Stimulated activated CD8-positive, alpha-beta memory T cell treated with anti-CD3 and anti-CD28 coated beads, Interleukin-7, amount 100 ng/mL, for 24 hours (primary cell): ENCODE measurements at places on chromosomes 5 and 9.

DNA sequence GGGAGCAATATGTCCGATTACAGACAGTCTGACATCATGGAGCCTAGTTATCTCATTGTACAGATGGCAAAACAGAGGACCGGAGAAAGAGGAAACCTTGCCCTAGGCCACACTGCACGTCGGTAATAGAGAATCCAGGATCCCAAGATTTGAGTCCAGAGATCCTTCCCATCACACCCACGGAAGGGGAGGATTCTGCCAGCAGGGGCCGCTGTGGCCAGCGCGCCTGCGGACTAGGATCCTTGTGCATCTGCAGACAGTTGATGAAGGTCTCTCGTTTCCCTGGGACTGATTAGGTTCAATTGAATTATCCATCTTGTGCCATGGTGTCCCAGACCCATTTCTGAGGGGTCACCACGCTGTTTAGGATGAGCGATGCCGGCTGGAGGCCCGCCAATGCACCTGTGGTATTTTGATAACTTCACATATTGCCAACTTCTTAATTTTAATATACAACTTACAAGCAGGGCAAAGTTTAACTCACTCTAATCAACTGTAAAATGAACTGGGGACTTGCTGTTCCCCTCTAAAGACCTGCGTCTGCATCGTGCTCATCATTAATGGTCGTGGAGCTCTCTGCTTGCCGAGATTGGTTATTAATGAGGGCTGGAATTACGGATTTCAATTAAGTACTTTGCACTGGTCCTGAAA, 592.7 kb upstream of the BRINP1 start:
- no peak for DNase-seq

DNA sequence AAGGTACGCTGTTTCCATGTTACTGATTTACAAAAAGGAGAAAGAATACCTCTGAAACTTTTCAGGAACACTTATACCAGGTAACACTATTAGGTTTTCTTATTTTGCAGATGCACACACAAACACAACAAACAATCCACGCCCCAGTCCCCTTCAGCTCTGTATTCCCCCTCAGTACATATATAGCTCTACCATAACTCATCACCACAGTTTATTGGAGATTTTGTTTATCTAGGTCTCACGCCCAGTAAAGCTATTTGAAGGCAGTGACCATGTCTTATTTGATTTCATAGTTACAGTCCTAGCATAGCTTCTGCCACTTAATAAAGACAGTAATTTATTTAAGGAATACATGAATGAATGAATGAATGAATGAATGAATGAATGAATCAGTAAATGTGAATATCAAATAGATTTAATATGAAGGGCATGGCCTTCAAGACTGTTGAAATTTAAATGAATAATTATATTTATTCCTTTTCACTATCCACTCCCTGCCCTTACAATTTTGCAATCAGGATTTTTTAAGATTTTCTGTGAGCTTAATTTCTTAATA, 32.9 kb downstream of the INVS start:
- DNase-seq = no peak

DNA sequence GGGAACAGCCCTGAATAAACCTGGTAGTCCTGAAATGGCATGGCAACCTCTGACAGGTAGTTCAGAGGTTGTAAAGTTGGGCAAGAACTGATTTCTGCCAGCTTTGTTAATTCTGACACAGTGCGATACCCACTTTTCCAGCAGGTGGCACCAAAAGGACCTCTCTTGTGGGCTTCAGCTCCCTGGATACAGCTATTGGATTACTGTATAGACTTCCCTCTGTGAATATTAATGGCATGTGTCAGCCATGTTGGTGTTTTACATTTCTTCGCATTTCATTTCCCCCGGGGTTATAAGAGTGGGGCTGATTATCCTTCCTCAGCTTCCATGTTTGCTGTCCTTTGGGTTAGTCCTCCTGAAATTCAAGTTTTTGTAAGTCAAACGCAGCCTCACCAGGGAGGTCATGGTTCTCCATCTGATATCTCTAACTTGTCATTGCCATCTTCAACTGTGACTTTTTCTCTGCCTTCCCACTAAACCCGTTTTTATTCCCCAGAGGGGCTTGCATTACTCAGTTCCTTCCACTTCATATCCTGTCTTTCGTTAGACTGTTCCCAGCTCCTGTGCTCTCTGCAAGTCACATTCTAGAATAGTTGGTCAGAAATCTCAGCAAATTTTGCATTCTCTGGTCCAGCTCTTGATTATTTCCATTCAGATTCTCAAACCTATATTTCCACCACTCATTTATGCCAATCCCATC, 135.6 kb downstream of the LIFR start:
- DNase-seq = no peak

DNA sequence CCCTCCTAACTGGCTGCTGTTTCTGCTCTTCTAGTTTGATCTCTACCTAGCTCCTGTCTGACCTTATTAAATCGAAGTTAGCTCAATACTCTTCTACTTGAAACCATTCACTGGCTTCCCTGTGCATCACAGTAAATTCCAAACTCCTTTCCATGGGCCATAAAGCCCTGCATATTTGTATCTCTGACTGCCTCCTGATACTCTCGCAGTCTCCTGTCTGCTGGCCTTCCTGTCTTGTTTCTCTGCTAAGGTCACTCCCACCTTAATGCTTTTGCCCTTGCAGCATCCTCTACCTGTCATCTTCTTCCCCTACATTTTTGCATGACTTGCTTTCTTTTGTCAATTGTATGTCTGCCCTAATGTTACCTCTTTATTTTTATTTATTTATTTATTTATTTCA, 44.8 kb downstream of the SNCAIP start:
- DNase-seq = no peak

DNA sequence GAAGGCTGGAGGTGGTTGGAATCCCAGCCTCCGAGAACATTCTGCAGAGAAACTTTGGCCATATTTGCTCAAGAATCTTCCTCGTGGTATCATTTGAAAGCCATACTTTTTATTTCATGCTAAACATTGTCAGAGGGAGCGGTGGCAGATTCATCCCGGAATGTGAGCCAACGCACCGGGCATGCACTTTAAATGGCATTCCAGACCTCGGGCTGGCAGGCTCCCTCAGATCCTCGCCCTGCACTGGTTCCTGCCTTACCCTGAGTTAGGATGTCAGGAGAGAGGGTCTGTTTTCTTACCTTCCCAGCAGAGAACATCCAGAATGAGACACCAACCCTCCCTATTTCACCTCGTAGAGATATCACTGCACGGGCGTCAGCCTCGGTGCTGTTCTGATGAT, 33.8 kb downstream of the GDNF start:
- DNase-seq = no peak

- no peak for DNase-seq
Observed at GRCh38 chr9:99475401-99476065, 253.5 kb downstream of the SEC61B start.

DNA sequence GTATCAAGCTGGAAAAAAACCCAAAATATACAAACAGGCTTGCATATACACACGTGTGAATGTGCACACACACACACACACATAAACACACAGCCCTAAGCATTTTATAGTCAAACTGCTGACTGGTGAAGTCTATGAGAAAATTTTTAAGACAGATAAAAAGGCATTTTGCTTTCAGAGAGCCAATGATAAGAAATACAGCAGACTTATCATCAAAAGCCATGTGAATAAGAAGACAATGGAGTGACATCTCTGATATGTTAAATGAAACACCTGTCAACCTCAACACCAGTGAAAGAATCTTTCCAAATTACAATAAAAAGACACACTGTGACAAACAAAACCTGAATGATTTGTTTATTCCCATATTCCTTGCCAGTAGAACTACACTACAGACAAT, 233.3 kb downstream of the CDH9 start:
- no peak for DNase-seq

GRCh38 chr9:31604531-31604930, 779.9 kb upstream of the ACO1 start:
- no peak for DNase-seq

DNA sequence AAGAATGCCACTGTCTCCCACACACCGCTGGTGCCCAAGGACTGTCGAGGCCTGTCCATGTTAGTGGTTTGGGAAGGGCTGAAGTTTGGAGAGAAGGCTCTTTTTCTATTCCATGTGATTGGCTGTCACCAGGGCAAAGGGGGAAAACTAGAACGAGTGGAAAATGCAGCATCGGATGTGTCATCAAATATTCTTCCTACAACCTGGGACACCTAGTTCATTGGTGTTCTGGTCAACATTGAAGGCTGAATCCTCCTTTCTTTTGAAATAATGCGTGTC, 53.2 kb downstream of the PIK3R1 start:
- DNase-seq = no peak

GRCh38 chr9:12813960-12814876, 39.4 kb downstream of the LURAP1L start:
- no peak for DNase-seq

GRCh38 chr5:63155310-63155631, 576.7 kb downstream of the LRRC70 start:
- DNase-seq = no peak

DNA sequence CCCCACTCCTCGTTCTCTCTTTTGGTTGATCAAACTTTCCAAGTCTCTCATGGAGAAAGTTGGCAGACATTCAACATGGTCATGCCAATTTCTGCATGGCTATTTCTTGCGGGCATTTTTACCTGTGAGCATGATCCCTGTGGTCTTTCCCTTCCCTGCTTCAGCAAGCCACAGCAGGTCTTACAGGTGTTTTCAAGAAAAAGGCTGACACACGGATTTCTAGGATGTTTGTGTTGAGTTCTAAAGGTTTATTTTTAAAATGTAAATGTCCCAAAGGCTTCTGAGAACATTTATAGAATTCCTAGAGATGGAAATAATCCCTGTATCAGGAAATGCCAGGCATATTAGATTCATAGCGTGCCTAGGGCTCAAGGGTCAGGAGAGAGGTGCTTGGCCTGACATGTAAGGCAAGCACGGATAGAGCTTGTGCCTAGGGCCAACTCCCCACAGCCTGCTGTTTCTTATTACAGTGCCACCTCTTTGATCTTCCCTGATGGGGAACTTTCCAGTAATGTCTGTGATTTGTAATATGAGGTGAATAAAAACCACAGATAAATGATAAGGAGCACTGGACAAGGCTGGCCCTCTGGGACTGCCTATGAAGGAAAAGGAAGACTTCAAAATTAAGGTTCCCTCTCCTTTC, 79.8 kb downstream of the MUSK start:
- DNase-seq = no peak

- peak; percentile 20 for DNase-seq
Observed at GRCh38 chr9:84261070-84261746, 79.3 kb downstream of the SLC28A3 start.

- DNase-seq = no peak
Observed at GRCh38 chr9:21744841-21745240, 57.6 kb upstream of the MTAP start.

- no peak for DNase-seq
Observed at GRCh38 chr5:1827886-1828397, 26.7 kb downstream of the NDUFS6 start.

DNA sequence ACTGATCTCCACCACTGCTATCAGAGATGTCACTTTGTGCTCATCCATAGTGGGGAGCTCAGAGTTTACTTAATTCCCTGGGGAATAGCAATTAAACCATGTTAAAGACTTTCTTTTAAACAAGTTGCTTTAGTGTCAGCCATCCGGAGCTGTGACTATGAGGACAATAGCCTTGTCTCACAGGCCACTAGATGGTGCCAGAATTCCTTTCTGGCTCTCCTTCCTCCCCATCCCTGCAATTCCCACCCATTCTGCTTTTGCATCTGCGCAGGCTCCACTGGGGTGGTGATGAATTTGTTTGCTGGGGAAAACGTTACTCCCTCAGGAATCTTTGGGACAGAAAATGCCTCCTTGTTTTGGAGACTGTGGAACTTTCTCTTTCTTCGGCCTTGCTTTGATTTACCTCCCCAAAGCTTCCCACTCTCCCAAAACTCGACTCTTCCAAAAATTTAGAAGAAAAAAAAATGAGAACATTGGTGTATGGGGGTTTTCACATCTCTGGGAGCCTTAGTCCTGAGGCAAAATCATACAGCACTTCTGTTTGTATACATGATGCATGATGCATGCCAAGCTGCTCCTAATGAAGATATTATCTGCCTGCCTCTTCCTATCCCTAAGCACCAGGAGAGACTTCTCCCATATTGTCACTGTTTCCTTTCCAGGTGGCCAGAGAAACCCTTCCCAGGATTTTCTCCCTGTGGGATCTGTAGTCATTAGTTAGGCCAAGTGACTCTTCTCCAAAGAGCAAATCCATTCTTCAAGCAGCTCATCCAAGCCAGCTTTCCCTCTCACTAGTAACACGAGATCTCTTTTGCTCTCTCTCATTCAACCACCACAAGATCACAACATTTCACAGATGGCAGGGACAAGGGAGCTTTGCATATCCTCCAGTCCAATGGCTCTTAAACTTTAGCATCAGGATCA, 466.1 kb downstream of the TLR4 start:
- no peak for DNase-seq

GRCh38 chr9:109027176-109027575, 13.9 kb upstream of the CTNNAL1 start:
- DNase-seq = no peak

GRCh38 chr5:5584236-5584745, 161.8 kb downstream of the ICE1 start:
- no peak for DNase-seq

DNA sequence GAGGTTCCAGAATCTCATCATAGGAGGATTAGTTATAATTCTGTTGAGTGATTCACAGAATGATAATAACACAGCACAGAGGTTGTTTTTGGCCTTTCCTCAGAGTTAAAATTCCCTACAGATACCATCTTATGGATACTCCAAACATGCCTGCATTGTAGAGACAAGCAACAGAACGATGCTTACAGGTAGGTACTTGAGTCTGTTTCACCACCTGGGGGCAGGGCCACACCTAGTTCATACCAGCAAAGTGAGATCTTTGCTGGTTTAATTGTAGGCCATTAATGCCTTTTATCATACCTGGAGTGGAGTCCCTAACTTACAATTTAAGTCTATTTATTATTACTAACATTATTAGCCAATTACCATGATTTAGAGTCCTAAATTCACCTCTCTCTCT, 416.5 kb upstream of the TLE4 start:
- no peak for DNase-seq

DNA sequence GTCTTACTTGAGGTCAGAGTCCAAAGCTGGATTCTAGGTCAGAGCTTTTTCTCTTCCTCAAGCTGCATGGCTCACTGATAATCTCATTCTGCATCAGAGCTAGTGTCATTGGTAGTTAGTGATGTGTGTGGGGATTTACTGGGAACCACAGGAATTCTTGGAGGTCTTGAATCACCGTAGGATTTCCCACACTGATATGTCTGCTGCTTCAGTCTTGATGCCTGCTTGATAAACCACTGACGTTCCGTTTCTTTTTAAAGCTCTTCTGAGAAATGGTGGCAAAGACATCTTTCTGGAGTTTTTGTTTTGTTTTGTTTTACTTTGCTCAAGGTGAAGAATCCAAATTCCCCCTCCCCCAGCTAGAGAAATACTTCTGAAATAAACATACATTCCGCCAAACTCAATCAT, 1.2 kb upstream of the GARIN3 start:
- no peak for DNase-seq

DNA sequence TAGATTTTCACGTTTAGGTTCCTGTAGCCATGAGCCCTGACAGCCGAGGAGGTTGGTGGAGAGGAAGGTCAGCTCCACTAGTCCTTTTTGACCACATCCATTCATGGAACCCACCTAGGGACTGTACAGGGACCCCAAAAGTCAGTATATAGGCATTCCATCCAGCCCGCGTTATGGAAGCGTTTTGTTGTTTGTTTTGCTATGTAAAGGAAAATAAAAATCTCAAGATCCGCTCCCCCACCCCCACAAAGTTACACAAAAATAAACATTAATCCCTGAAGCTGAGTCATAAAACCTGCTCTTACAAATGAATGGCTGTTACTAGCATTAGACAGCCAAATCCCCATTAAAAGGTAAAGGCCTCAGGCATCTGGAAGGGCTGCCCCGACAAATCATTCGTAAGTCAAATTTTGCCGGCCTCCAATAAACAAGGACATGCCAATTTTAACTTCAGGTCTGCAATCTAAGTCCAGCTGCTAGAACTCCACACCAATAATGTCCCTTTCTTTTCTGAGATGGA, 292.9 kb downstream of the MED10 start:
- DNase-seq = no peak
